ENCODE measurements at places on chromosomes 5 and 9. TPM values are rescaled to one million over a fixed set of nuclear protein-coding genes. Genes with fewer than 3 reads are reported as not detected.

DNA sequence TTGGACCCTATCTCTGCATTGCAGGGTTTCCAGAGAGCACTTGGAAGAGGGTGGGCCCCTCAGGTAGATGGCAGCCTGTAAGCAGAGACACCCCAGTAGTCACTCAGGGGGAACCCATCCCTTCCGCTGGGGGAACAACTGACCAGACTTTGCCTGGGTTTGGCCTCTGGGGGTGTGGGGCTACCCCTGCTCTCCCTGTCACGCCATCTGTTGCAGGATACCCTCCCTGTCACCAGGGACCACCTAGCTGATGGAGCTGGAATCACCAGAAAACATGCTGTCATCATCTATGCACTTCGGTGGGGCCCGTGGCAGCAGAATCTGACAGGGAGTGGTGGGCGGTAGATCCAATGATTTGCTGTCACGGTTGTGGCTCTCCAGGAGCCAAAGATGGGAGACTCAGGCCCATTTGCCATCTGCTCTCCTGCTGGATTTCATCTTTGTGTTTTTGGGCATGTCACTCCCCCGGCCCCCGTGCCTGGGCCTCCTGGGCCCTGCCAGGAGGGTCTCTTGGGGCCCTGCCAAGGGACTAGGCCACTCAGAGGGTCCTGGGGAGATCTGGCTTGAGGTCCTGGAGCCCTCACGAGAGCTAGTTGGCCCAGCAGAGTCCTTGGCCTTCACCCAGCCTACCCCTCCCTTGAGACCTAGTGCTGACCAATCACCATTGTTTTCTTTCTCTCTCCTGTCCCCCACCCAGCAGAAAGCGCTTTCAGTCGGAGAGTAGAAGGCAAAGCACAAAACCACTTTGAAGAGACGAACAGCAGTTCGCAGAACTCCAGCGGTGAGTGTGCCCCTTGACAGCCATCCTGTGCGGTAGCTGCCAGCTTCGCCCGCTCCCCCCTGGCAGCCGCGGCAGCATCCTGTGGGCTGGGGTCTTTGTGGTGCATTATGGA is 45.9 kb downstream of the AMBP start:
- H3K36me3 ChIP-seq: no peaks in the 10 kb centered on the region
- H3K27ac ChIP-seq: no peak overlapping the region
- H3K4me1 ChIP-seq: no peaks in the 10 kb centered on the region
- no peaks in the 10 kb centered on the region for H3K27me3 ChIP-seq
- DNase-seq: no peak

DNA sequence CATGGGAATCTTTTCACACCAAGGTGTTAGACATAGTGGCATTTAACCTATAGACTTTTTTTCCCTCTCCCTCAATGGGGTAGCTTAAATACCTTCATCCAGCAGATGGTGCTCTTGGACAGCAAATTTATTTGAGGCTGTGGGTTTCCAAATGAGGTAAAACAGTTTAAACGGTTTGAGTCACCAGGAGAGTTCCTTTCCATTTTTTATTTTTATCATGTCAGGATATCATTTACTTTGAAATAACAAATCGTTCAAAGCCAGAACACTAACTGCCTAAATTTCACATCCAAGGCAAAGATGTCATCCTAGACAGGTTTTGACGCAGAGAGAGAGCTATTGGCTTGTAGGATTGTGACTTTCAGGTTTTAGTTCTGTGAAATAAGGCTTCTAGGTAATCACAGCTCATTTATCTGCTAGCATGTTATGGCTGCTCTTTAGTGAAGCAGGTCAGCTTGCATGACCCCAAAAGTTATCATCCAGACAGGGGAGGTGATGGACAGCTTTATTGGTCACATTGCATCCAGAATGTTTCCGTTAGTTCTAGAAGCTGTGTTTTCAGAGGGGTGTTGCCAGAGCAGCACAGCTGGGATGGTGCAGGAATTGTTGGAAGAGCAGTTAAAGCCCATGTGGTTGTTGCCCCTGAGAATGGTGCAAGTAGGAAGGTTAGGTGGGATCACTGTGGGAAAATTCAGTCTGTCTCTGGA is 69.8 kb downstream of the KDM4C start:
- H3K4me3 ChIP-seq: no peak overlapping the region
- peaks cover 28% of the 10 kb centered on the region for H3K36me3 ChIP-seq
- peak overlapping the region; percentile 62 for H3K27ac ChIP-seq
- no peaks in the 10 kb centered on the region for H3K27me3 ChIP-seq
- peak; percentile 54 for DNase-seq

GRCh38 chr9:110114859-110115201 is 93.1 kb downstream of the C9orf152 start:
- H3K4me3 ChIP-seq: no peak overlapping the region
- H3K36me3 ChIP-seq: peaks cover 4% of the 10 kb centered on the region
- no peak overlapping the region for H3K27ac ChIP-seq
- no peak for DNase-seq
- H3K4me1 ChIP-seq: no peaks in the 10 kb centered on the region
- no peaks in the 10 kb centered on the region for H3K27me3 ChIP-seq

DNA sequence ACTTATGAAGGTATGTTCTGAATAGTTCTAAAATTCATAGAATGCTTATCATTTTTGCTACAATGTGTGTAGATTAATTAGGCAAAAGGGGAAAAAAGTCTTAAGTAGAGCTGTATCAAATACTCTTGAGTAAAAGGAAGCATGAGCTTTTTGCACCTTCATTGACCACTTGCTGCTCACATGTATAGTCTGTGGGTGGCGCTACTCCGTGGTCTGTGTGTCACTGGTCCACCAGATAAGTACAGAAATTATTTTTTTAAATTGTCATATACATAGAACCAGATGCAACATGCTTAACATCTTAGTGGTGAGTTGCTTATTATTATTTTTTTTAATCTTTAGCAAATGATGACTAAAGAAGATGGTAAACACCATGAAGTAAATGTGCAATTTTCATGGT is 130.2 kb downstream of the MAN2A1 start:
- no peak overlapping the region for H3K4me3 ChIP-seq
- no peaks in the 10 kb centered on the region for H3K27me3 ChIP-seq
- peaks cover 37% of the 10 kb centered on the region for H3K36me3 ChIP-seq
- no peaks in the 10 kb centered on the region for H3K4me1 ChIP-seq

DNA sequence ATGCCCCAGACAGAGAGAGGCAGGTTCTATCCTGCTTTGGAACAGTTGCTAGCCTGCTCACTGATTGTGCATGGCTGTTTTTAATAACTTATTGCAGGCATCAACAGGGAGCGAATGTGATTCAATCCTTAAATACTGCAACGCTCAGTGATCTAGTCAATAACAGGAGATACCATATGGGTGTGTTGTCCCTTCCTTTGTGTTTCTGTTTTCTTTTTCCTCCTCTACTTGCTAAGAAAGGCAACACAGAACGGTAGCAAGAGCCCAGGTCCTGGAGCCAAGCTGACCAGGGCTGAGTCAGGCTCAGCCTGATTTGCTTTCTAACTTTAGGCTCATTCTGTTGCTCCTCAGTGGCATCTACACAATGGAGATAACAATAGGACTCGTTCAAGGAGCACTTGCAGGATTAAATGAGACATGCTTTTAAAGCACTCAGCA is 98.6 kb upstream of the EQTN start:
- no peaks in the 10 kb centered on the region for H3K4me1 ChIP-seq
- no peaks in the 10 kb centered on the region for H3K27me3 ChIP-seq
- no peak overlapping the region for H3K4me3 ChIP-seq
- H3K27ac ChIP-seq: no peak overlapping the region
- no peak for DNase-seq

DNA sequence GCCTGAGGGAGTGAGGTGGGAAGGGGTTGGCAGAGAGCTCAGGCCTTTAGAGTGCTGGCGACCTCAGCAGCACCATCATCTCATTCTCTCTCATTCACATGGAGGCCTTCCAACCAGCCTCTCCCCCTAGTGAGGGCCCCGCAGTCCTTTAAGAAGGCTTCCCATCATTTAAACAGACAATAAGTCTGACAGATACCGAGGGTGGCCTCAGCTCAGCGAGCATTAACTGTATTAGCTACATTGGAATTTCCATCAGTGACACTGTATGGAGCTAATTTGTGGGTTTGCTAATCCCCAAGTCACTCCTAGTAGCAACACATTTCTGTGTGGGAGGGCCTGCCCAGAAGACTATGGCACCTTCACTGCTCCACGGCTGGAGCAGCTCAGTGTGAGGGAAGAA is 75.8 kb downstream of the INSYN2B start:
- no peak overlapping the region for H3K27ac ChIP-seq
- no peaks in the 10 kb centered on the region for H3K27me3 ChIP-seq
- H3K4me3 ChIP-seq: no peak overlapping the region
- H3K36me3 ChIP-seq: peaks cover 14% of the 10 kb centered on the region
- DNase-seq: no peak
- peaks cover 14% of the 10 kb centered on the region for H3K4me1 ChIP-seq

DNA sequence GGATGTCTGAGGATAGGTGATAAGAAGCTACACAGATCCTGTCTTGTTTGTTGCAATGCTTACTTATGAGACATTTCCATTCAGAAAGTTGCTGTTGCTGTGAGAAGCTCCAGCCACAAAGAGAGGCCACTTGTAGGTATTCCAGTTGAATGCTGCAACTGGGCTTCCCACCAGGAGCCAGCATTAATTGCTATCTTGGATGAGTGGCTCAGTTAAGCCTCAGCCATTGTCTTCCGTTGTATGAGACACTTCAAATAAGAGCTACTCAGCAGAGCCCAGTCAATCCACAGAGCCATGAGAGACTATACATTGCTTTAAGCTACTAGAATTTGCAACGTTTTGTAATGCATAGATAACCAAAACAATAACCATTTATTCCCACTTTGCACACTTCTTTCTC is 104.3 kb upstream of the ARRDC3 start:
- H3K36me3 ChIP-seq: no peaks in the 10 kb centered on the region
- H3K27ac ChIP-seq: no peak overlapping the region
- no peak overlapping the region for H3K4me3 ChIP-seq

Gene NR5A1
- not detected for total RNA-seq

- no peak overlapping the region for H3K27ac ChIP-seq
- H3K27me3 ChIP-seq: peaks cover 2% of the 10 kb centered on the region
- H3K4me3 ChIP-seq: no peak overlapping the region
- DNase-seq: no peak
- H3K36me3 ChIP-seq: no peaks in the 10 kb centered on the region
- H3K4me1 ChIP-seq: no peaks in the 10 kb centered on the region
These were observed 178.2 kb downstream of the ZDHHC21 start for GRCh38 chr9:14515049-14515448.

DNA sequence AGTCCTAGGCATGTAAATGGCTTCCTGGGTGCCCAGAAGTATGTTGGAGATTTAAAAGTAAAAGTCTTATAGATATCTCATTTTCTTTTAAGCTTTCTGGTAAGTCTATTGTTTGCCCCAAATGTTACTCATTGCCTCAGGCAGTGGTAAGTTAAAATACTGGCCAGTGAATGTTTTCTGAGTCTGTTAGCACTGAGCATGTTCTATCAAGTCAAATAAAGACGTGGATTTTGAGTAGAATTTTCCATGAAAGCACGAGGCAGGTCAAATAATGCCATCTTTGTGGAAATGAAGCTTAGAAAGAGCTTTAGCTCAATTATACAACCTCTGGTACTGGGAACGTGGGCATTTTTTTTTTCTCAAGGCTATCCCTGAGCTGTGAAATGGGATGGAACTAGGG is 651.3 kb upstream of the ACO1 start:
- no peak for DNase-seq
- H3K36me3 ChIP-seq: no peaks in the 10 kb centered on the region
- H3K27ac ChIP-seq: no peak overlapping the region

- DNase-seq: no peak
- peaks cover 1% of the 10 kb centered on the region for H3K36me3 ChIP-seq
- no peaks in the 10 kb centered on the region for H3K27me3 ChIP-seq
- no peak overlapping the region for H3K27ac ChIP-seq
- no peak overlapping the region for H3K4me3 ChIP-seq
These were observed 33.4 kb downstream of the ARHGAP26 start for GRCh38 chr5:142803428-142804125.
